Hematopoietic multipotent progenitor cell (in vitro differentiated cells): ENCODE measurements at places on chromosomes 1 and 21. TPM values are rescaled to one million over a fixed set of nuclear protein-coding genes. Genes with fewer than 3 reads are reported as not detected.

GRCh38 chr1:234871710-234872271 lies 256.8 kb downstream of the TOMM20 start:
- no peak for DNase-seq

- DNase-seq = no peak
These were observed 234.7 kb downstream of the SETD4 start for GRCh38 chr21:35825370-35826353.

- DNase-seq = no peak
These were observed 44.6 kb downstream of the TNFRSF8 start for GRCh38 chr1:12107718-12108117.

GRCh38 chr1:234724516-234725176 lies 114.7 kb upstream of the IRF2BP2 start:
- peak; percentile 29 for DNase-seq

GRCh38 chr1:4000811-4001251 lies 100.8 kb upstream of the C1orf174 start:
- DNase-seq = no peak

- no peak for DNase-seq
These were observed 563.4 kb upstream of the PLXNA2 start for GRCh38 chr1:208807446-208808127.

DNA sequence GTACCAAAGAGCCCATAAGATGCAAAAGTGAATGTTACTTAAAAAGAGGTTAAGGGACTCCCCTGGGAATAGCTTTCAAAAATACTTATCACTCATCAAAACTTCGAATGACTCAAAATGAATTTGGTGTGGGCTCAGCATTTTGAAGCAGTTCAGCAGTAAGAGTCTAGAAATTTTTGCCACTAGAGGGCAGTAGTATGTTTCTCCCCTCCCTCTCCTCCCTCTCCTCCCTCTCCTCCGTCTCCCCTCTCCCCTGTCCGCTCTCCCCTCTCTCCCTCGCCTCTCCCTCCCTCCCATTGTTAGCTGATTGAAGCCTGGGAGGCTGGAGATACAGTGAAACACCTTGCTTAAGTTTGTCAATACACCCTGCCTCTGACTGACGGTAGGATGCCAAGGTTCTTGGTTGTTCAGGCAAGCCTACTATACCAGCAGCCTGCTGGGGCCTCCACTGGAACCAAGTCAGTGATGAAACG lies 70.8 kb upstream of the TENT5C start:
- peak; percentile 31 for DNase-seq

DNA sequence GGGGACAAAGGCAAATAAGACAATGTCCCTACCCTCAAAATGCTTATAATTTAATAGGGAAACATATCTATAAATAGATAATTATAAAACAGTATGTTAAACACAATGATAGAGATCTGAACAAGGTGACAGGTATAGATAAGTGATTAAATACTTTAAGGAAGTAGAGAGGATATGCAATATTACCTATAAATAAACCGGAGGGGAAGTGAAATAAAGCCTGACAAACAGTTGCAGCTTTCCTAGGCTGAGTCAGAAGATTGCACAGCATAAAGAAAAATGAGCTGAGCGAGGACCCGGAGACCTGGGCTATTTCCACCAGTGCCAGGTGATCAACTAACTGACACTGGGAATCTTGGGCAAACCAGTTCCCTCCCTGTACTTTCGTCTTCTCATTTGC lies 11.5 kb upstream of the PSRC1 start:
- no peak for DNase-seq

- no peak for DNase-seq
These were observed 7.0 kb downstream of the RD3 start for GRCh38 chr1:211484755-211485479.

- peak; percentile 14 for DNase-seq
These were observed 317.6 kb upstream of the PROX1 start for GRCh38 chr1:213669964-213670691.

DNA sequence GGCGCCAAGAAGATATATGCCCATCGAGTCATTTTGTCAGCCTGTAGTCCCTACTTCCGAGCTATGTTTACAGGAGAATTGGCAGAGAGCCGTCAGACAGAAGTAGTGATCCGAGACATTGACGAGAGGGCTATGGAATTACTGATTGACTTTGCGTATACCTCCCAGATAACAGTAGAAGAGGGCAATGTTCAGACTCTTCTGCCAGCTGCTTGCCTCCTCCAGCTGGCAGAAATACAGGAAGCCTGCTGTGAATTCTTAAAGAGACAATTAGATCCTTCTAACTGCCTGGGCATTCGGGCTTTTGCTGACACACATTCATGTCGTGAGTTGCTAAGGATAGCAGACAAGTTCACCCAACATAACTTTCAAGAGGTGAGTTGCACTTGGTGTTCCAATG lies 19.1 kb downstream of the KLHL20 start:
- DNase-seq = no peak

DNA sequence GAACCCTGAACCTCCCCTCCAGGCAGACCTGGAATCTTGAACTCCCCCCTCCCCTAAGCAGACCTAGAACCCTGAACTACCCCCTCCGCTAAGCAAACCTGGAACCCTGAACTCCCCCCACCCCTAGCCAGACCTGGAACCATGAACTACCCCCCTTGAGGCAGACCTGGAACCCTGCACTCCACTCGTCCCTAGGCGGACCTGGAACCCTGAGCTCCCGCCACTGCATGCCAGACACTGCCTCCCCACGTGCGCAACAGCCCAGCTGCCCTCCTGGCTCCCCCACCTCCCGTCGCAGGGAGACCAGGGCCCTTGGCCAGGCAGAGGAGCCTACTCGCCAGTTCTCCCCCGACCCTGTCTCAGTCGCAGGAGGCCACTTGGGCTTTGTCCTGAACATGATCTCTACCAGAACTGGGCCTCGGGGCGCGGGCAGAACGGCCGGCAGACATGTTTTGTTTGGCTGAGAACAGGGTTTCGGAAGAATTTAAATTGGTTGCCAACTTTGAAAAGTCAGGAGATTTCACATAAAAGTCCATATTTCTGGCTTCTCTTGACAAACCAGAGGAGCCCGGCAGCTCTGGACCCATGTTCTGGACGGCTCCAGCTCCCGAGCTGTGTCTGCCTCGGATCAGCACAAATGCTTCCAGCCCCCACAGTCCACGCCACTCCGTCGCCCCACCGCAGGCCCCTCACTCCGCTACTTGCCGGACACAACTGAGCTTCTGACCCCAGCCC lies 9.2 kb upstream of the PLEKHG5 start:
- DNase-seq = no peak

DNA sequence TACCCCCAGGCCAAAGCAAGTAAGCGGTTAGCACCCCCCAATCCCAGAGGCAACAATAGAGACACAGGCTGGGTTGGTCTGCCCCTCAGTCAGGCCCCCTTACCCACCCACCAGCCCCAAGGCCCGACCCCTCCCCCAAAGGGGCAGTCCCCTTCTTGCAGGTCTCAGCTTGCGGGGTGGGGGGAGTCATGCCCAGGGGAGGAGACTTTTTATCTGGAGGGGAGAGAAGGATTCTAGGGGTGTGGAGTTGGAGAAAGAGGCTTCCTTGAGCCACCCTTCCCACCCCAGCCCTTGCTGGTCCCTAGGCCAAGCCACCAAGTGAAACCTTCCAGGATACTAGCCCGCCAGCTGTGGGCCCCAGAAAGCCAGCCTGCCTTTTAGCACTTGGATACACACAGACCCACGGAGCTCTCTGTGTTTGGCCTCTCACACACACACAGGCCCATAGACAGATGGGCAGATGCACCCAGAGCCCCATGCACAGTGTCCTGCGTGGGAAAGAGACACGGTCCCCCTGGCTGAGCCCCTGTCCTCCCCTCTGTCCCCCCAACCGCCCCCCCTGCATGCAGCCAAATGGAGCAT lies 7.1 kb downstream of the TMEM54 start:
- DNase-seq = no peak

DNA sequence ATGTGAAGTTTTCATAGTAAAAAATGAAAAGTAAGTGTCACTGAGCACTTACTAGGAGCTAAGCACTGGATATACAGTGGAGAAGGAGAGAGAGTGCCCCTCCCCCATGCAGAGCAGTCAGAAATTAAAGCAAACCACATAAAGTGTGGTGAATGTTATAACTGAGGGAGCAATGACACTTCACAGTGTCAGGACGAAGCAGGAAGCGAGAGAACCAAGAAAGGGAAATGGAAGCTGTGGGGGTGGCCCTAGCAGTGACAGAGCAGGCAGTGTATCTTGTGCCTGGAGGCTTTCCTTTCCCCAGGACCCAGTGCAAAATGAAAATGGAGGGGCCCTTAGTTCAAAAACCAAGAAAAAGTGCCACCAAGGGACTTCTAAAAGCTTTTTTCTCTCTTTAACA lies 21.5 kb upstream of the RCAN3 start:
- DNase-seq = peak; percentile 76

DNA sequence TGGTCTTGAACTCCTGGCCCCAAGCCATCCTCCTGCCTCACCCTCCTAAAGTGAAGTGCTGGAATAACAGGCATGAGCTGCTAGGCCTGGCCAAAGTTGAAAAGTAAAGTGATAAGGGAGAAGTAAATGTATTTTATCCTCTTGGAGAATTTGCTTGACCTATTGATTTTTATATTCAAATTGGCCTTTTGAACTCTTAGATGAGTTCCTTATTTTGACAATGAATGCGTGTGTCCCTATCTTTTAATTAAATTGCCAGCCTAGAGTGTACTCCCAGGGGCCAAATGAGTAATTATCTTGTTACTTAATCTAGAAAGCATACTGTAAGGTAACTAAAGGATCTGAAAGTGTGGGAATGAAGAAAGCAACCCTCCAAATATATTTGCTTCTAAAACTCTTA lies 11.4 kb downstream of the RNF11 start:
- no peak for DNase-seq

DNA sequence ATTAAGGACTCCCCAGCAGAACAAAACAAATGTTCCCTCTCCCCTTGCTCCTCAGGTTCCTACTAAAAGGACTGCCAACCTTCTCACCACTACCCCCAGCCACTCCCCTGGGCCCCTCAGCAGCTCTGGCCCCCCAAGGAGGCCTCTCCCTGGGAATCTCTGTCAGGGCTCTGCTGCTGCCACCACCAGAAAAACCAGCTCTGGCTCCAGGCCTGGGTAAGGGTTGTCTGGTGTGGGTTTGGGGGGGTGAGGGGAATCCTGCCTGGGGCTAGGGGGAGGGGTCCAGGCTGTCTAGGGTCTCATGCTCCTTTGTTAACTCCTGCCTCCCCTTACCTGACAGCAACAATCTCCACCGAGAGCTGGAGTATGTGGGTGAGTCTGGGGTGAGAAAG lies 4.8 kb downstream of the NECTIN4 start:
- DNase-seq = no peak

DNA sequence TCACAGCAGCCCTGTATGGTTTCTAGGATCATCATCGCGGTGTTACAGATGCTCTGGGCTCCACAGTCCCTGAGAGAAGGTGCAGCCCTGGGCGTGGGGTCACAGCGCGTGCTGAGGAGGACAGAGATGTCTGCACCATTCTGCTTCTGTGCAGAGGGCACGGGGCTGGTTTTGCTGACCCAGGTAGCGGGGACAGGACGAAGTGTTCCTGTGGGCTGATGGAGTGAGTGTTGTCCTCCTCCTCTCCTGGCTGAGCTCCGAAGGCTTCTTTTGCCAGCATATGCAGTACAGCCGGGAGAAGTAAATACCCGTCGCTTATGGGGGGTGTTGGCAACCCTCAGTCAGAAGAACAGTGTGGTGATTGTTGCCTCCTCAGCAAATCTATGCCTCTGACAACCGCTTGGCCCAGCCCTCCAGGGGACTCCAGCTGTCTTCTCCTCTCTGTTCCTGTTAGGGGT lies 101.5 kb downstream of the DDX20 start:
- DNase-seq = no peak

- DNase-seq = no peak
These were observed 11.6 kb downstream of the CDC42BPA start for GRCh38 chr1:227306689-227307088.

Gene HIVEP3
- total RNA-seq = 4.6 TPM

Gene C21orf58
- total RNA-seq = 13.5 TPM

Gene ABCB10
- total RNA-seq = 18.6 TPM
